Myometrial cell (primary cell): ENCODE measurements at places on chromosomes 3 and 15. TPM values are rescaled to one million over a fixed set of nuclear protein-coding genes. Genes with fewer than 3 reads are reported as not detected.

The ARPIN gene
- 6.1 and 9.7 TPM in 2 replicates for total RNA-seq

The RAB27A gene
- 13.3 and 18.2 TPM in 2 replicates for total RNA-seq

The SMAD6 gene
- 4.8 and 7.8 TPM in 2 replicates for total RNA-seq

The MGLL gene
- 65.4 and 70.4 TPM in 2 replicates for total RNA-seq

The IL5RA gene
- total RNA-seq: not detected in 2 replicates

The HGD gene
- not detected in 2 replicates for total RNA-seq

The NR2E3 gene
- total RNA-seq: 0.18 TPM in 1 of 2 replicates, not detected in the other

The TMEM212 gene
- not detected in 2 replicates for total RNA-seq

The PLSCR5 gene
- total RNA-seq: not detected in 2 replicates

The CPA3 gene
- 0.29 TPM in 1 of 2 replicates, not detected in the other for total RNA-seq

The ZNF35 gene
- 5.7 and 9.5 TPM in 2 replicates for total RNA-seq

The ZDHHC3 gene
- total RNA-seq: 51.7 and 53.3 TPM in 2 replicates

The PYGO1 gene
- total RNA-seq: 2.0 and 3.9 TPM in 2 replicates

The NOX5 gene
- total RNA-seq: 0.29 and 0.71 TPM in 2 replicates

The LRTM1 gene
- total RNA-seq: not detected in 2 replicates

The RYR3 gene
- total RNA-seq: not detected in 2 replicates

The CHRM5 gene
- not detected in 2 replicates for total RNA-seq

The CDHR4 gene
- not detected in 2 replicates for total RNA-seq

The CCR9 gene
- total RNA-seq: not detected in 2 replicates

The KIF7 gene
- total RNA-seq: 12.8 and 13.0 TPM in 2 replicates

The SEMA3B gene
- total RNA-seq: 19.0 and 23.0 TPM in 2 replicates

The RPL4 gene
- total RNA-seq: 5,812 and 6,955 TPM in 2 replicates

The APBA2 gene
- 4.8 and 7.2 TPM in 2 replicates for total RNA-seq

The GPR15 gene
- total RNA-seq: not detected in 2 replicates

The TBL1XR1 gene
- 71.2 and 83.3 TPM in 2 replicates for total RNA-seq

The TWF2 gene
- total RNA-seq: 228 and 236 TPM in 2 replicates

The GOLGA8S gene
- total RNA-seq: not detected in 2 replicates

The SH2D7 gene
- not detected in 2 replicates for total RNA-seq

The IRAK2 gene
- 2.9 and 3.5 TPM in 2 replicates for total RNA-seq

The AHSG gene
- total RNA-seq: not detected in 2 replicates

The FBXO40 gene
- not detected in 2 replicates for total RNA-seq

The MOBP gene
- not detected in 2 replicates for total RNA-seq

The CLRN1 gene
- not detected in 2 replicates for total RNA-seq

The ST3GAL6 gene
- 0.58 and 1.2 TPM in 2 replicates for total RNA-seq

The CHRNB4 gene
- not detected in 2 replicates for total RNA-seq

The ZNF774 gene
- 0.18 and 0.29 TPM in 2 replicates for total RNA-seq

The DAPK2 gene
- total RNA-seq: 0.29 and 1.8 TPM in 2 replicates

The COPS2 gene
- total RNA-seq: 39.2 and 50.2 TPM in 2 replicates

The CPEB1 gene
- total RNA-seq: 3.0 and 8.1 TPM in 2 replicates

The SAXO2 gene
- 0.29 and 0.71 TPM in 2 replicates for total RNA-seq

The FGF12 gene
- total RNA-seq: under 0.01 TPM in 1 of 2 replicates, not detected in the other

The TLR9 gene
- not detected in 2 replicates for total RNA-seq

The C15orf62 gene
- total RNA-seq: under 0.01 and 0.18 TPM in 2 replicates

The VEPH1 gene
- 91.1 and 92.5 TPM in 2 replicates for total RNA-seq

The SEMA3F gene
- 5.2 and 7.8 TPM in 2 replicates for total RNA-seq

The PFN2 gene
- 200 and 229 TPM in 2 replicates for total RNA-seq

The ROPN1 gene
- total RNA-seq: 0.18 TPM in 1 of 2 replicates, not detected in the other

The FBXL2 gene
- total RNA-seq: 13.8 and 14.9 TPM in 2 replicates

The ALDH1L1 gene
- total RNA-seq: 2.7 and 2.9 TPM in 2 replicates

The ISLR gene
- total RNA-seq: 136 and 187 TPM in 2 replicates

The ADAM10 gene
- 100 and 135 TPM in 2 replicates for total RNA-seq

The LRRK1 gene
- 5.7 and 10.7 TPM in 2 replicates for total RNA-seq

The ARGFX gene
- not detected in 2 replicates for total RNA-seq

The BBS4 gene
- 18.7 and 26.2 TPM in 2 replicates for total RNA-seq

The AADAC gene
- not detected in 2 replicates for total RNA-seq

The WDR93 gene
- 1.2 TPM in 1 of 2 replicates, not detected in the other for total RNA-seq
